ENCODE measurements at places on chromosomes 16 and 17.

GRCh38 chr17:55278173-55278961 is 13.6 kb downstream of the HLF start:
- DNase-seq: no peak

- peak; percentile 16 for DNase-seq
Measured at GRCh38 chr17:47120521-47121095, 68.5 kb downstream of the CDC27 start.

DNA sequence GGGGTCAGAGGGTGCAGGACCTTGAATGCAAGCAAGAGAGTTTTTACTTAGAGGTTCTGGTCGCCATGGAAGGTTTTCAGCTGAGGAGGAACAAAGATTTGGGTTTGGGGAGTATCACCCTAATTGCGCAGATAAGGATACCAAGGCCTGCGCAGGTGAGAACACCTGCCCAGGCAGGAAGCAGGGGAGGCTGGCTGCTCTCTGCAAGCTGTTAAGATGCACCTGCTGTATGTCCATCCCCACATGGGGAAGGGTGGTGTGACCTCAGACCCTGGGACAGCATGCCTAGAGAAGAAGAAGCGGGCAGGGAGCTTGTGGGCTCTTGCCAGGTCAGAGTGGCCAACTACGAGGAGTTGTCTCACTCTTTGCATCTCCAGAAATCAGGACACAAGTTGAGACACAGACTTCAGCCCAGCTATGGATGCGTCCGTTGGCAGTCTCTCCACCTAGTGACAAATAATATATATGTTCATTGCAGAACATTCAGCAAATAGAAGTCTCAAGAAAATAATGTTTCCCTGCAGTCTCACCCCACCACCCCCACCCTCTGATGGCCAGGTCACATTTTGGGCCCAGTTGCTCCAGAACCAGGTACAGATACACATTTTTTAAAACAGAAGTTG is 77.7 kb downstream of the SREBF1 start:
- DNase-seq: no peak

- DNase-seq: peak; percentile 57
Measured at GRCh38 chr16:86826941-86827340, 248.6 kb downstream of the FOXL1 start.

DNA sequence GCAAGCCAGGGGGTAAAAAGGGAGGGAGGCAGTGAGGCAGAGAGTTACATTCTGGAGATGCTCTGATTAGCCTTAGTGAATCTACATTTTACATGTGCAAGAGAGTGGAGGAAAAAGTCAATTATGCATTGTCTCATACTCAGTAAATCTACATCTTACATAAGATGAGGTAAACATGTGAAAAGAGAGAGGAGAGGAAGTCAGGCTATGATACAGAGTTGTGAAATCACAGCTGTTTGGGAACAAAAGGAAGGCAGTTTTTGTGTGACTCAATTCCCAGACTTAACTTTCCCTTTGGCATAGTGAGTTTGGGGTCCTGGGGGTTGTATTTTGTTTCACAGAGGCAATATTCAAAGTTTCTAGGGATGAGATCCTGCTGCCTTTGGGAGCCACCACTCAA is 67.8 kb downstream of the GP2 start:
- DNase-seq: no peak

- no peak for DNase-seq
Measured at GRCh38 chr17:16422416-16422815, 7.0 kb downstream of the TRPV2 start.

- DNase-seq: no peak
Measured at GRCh38 chr16:21326459-21326858, 48.4 kb upstream of the CRYM start.

DNA sequence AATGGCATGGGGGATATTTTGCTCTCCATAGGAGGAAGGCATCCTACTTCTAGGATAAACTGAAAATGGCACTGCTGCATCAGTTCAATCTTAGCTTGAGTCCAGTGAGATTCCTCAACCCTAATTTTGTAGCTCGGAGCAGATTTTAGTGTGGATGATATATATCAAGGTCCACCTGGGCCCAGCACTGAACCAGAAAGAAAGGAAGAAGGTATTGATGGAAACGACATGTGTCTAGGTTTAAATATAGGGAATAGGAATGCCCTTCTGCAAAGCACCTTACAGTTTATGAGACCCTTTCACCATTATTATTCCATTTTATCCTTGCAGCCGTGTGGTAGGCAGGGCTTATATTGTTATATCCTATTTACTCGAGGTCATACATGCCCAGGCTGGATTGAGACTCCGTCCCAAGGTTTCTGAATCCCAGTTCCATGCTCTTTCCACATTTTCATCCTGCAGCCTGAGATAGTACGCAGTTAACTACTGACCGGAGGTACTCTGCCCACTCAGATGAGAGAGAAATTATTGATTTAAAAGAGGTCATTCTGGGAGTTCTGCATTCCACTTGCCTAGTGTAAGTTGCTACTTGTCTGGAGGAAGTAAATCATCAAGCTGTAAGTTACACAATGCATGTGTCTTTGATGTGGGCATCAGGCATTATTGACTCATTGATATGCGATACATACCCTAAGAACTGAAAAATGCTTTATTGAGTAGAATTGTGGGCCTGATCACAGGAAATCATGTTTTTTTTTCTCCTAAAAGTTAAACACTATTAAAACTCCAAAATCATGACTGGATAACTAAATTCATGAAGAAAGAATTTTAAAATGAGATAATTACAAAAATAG is 10.1 kb downstream of the KRT39 start:
- DNase-seq: peak; percentile 98

DNA sequence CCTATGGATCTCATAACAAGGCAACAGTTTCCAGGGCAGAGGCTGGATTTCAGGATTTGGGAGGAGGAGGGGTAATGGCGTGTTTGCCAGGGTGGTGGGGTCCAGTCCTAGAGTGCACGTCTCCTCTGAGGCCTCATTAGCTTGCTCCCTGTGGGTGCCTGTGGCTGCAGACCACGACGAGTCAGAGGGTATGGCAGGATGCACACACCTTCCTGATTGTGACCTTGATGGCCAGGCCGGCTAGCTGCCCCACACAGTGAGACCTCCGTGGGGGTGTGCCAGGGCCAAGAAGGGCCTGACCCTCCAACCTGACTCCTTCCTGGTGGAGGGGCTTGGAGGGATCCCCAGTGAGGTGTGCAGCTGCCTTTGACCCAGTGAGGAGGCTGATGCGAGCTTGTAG is 4.0 kb upstream of the SMTNL2 start:
- no peak for DNase-seq

- peak; percentile 61 for DNase-seq
Measured at GRCh38 chr16:3094289-3095027, 4.6 kb downstream of the ZSCAN10 start.

DNA sequence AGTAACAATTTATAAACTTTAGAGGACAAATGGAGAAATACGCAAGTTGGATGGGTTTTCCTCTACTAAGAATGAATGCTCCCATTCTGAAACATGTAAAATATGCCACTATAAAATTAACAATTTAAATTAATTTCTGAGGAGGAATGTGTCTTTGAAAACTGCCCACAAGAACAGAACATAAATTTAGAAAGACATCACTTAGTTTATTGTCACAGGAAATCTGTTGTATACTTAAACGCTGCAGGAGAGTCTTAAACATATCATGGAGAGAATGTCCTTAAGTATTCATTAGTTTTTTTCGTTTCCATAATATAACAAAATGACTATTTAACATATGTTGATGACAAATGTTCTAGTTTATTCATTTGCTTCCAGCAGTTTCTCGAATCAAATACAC is 29.6 kb downstream of the USP32 start:
- DNase-seq: no peak

DNA sequence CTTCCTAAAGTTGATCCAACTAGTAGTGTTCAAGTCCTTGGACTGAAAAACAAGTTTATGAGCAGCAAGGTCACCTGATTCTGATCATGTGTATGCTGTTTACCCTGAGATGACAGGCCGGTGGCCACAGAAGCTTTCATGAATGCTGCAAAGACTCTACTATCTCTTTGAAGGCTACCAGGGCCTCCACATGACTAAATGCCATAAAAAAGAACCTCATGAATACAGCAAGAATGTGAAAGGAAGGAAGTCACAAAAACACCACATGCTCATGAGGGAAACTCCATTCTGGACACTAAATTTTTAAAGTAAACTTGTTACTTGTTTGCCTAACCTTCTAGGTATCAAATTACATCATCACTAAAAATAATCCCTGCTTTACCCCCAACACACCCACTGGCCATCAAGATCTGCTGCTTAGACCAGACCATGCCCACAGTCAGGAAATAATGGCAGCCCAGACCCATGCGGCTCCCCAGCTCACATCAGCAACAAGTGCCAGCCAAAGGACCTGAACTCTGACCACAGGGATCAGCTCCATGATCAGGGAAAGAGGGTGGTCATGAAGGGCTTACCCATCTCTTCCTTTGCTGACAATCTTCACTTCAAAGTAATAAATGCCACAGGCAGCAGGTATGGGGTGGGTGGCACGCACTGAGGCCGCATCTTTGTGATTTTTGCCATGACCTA is 1.4 kb downstream of the RANBP10 start:
- DNase-seq: no peak

DNA sequence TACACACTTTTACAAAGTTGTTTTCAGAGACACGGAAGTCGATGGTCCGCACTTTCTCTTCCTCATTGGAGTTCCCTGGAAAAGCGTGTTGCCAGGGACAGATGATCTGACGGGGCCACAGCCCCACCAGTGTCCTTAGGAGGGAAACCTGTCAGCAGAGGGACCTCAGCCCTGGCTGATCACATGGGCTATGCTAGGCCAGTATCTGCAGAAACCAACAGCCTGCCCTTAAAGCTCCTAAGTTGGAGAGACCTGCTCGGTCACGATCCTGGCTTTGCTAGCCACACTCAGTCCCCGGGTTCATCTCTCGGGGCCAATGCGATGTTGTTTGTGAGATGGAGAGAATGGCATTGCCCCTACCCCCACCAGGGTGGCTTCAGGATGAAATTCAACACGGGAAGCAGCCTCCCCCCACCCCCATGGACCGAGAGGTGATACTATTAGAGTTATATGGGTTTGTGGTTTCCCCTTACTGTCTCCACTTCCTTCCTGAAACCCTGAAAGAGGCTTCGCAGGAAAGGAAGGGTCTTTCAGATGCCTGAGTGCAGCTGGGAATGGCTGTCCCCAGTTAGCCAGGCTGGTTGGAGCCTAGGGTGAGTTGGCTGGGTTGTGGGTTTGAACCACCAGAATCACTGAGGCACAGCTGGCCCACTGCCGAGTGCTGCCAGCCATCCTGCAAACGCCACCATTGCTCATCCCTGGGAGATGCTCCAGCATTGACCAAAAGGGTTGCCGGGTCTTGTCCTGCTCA is 16.6 kb downstream of the RMI2 start:
- DNase-seq: no peak

DNA sequence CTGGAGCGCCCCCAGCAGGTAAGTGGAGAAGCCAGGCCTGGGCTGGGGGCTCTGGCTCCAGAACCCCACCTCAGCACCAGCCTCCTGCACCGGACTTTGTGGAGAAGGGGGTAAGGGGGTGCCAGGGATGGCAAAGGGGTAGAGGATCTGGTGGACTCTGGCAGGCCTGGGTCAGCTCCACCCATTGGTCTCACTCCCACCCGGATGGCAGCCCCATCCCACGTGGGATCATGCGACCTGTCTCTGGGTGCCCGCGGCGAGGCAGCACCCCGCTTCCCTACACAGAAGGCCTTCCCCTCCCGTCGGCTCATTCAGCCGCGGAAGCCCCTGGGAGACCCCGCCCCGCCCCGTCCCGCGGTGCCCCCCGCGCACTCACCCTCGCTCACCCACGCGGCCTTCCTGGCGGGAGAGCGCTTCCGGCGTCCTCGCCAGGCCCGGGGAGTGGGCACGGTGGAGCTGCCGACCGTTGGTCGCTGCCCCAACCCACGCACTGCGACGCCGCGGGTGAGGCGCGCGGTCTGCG is 498 bp upstream of the PLEKHG4 start:
- no peak for DNase-seq

DNA sequence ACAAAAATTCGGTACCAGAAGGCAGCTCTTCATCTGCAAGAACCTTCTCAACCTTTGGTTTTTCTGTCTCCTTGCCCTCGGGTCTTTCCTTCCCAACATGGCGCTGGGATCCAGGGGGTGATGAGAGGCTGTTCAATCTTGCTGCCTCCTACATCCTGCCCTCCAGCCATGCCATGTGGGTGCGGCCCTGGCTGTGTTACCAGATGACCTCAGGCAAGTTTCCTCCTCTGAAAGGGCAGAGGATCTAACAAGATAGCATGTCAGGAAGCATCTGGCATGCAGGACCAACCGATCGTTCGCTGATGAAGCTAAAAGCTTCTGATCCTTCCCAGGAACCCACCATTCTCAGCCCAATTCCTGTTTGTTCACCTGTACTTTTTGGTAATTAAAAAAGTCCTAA is 36.8 kb upstream of the BCAR1 start:
- no peak for DNase-seq

GRCh38 chr16:77596261-77596660 is 126.1 kb upstream of the NUDT7 start:
- peak; percentile 17 for DNase-seq

GRCh38 chr17:10061111-10061845 is 137.1 kb downstream of the GAS7 start:
- DNase-seq: no peak

DNA sequence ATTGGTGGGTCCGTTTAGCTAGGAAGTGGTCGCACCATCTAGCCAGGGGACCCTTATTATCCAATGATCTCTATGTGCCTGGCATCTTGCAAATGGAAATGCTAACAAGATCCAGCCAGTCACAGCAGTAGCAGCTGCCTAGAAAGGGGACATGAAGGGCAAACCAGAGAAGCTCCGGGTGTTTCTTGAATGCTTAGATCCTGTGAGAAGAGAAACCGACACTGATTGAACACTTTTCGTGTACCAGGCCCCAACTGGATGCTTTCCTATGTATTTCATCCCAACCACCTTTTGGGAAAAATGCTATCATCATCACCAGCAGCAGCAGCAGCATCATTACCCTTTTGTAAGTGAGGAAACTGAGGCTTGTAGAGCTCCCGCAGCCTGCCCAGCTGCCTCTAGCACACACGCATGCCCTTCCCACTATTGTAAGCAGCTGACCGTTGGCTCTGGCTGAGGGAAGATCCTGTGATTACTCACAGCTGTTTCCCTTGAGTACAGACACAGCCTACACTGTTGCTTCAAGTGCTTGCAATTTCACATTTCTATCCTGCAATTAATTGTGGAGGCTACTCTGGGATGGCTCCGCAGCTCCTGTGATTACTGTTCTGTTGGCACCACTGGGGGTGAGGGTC is 180.7 kb upstream of the CACNG5 start:
- DNase-seq: peak; percentile 42

- peak; percentile 26 for DNase-seq
Measured at GRCh38 chr17:66522591-66523272, 220.3 kb downstream of the PRKCA start.
